ENCODE measurements at places on chromosomes 12 and 14. TPM values are rescaled to one million over a fixed set of nuclear protein-coding genes. Genes with fewer than 3 reads are reported as not detected.

The ALDH2 gene
- 127 TPM for polyA plus RNA-seq

GRCh38 chr14:23183158-23183470 lies 346 bp downstream of the SLC7A8 start:
- DNase-seq = no peak

The C14orf180 gene
- polyA plus RNA-seq = 0.27 TPM

- no peak for DNase-seq
Measured at GRCh38 chr14:39369029-39369428, 63.2 kb downstream of the FBXO33 start.

The FGD6 gene
- 11.4 TPM for polyA plus RNA-seq

The GPR84 gene
- polyA plus RNA-seq = 1.5 TPM

Data from left renal pelvis (tissue), 4 donors.